Kidney tubule cell (primary cell): ENCODE measurements at places on chromosomes 13 and 19.
A peak's percentile ranks its signal among the peaks of the same experiment; 100 is the strongest.

GRCh38 chr19:8511573-8512101, 2.3 kb downstream of the ZNF414 start:
- DNase-seq, result no peak

DNA sequence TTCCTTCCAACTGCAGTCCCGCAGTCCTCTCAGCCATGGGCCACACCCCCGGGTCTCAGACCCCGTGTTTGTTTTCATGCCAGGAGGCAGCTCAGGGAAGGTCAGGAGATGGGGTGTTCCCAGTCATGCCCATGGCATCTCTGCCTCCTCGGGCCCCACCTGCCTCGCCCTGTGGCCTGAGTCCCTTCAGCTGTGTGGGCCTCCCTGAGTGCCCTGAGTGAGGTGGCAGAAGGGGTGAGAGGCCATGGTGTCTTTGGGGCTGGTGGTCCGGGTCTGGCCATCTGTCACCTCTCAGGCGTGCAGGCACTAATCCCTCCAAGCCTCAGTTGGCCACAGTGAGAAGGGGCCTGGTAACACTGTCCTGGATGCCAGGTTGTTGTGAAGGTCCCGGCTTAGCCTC, 10.9 kb upstream of the KDM4B start:
- DNase-seq, result peak; percentile 25

DNA sequence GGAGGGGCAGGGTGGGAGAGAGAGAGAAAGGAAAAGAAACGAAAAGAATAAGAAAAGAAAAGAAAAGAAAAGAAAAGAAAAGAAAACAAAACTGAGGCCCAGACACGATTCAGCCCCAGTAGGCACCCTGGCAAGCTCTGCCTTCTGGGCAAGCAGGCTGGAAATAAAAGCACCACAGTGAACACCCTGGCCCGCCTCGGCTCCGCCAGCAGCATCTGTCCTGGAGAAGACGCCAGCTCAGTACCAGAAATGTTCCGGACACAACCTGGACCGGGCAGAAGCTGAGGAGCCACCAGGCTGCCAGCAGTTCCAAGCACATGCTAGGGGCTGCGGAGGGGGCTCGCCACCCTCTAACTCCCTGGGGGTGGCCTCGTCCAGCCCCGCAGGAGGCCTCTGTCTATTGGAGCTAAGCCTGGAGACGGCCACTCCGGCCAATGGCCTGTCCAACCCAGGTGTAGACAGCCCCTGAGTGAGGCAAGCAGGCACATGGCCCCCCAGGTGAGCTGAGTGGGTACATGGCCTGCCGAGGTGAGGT, 11.4 kb upstream of the CPAMD8 start:
- no peak for DNase-seq

DNA sequence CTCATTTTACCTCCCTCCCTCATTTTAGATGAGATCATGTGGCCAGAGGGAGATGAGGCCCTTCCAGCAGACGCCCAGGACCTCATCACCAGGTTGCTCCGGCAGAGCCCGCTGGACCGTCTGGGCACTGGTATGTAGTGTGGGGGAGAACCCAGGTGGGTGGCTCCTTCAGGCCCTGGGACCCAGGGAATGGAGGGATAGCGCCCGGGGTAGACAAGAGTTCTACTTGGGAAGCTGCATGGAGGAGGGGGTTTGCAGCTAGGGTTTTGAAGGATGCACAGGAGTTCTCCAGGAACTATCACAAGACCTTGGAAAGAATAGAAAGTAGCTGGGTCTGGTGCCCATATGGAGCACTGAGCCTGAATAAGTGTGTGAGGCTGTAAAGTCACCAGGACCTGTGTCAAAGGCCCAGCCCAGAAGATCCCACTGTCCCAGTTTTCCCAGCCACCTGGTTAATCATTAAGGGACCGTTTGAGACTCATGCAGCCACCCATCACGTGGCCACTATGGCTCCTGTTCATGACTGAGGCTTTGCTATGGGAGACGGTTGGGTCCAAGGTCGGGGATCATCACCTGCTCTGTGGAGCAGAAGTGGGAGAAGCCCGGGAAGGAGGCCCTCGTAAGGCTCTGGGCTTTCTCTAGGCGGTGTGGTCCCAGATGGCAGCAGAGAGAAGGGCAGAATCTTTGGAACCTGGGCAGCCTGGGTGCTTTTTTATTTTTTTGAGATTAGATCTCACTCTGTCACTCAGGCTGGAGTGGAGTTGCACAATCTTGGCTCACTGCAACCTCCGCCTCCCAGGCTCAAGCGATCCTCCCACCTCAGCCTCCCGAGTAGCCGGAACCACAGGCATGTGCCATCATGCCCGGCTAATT, 17.0 kb upstream of the PIK3R2 start:
- DNase-seq, result peak; percentile 61

DNA sequence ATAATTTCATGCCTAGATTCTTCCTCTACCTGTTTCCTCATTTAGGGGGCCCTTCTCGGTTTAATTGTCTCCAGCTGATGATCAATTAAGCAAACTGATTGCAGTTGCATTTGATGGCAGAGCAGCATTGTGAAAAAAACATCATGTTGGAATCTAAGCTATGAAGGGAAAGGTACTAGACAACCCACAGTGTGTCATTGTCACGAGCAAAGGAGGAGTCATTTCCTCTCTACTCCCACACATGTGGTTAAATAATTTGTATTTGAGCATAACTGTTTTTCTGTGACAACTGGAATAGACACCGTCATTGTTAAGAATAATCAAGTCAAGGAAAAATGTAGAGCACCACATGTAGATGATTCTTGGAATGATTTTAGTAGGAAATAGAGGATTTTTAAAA, 240.3 kb downstream of the DCT start:
- DNase-seq, result peak; percentile 75

GRCh38 chr13:44806826-44807225, 182.4 kb downstream of the NUFIP1 start:
- DNase-seq, result no peak

GRCh38 chr13:112194167-112194530, 127.2 kb downstream of the SOX1 start:
- DNase-seq, result no peak

GRCh38 chr19:18967358-18968146, 26.5 kb upstream of the HOMER3 start:
- peak; percentile 95 for DNase-seq

DNA sequence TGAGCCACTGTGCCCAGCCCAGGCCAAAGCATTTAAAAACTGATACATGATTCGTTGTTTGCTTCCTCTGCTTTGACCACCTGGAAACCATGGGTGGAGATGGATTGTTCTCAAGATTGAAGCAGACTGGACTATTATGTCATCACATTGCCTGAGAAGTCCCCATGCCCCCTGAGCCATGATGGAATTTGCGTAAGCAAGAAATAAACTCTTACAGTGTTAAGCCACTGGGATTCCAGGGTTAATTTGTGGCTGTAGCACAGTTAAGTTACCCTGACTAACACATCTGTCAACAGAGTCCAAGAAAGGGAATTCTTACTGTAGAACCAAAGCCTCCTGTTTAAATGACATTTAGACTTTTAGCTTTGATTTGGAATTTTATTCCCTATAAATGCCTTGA, 19.4 kb upstream of the DHRS12 start:
- no peak for DNase-seq
